Nucleus accumbens (tissue), 56 donors: ENCODE measurements at places on chromosomes 5 and 9.
A peak's percentile ranks its signal among the peaks of the same experiment; 100 is the strongest.

DNA sequence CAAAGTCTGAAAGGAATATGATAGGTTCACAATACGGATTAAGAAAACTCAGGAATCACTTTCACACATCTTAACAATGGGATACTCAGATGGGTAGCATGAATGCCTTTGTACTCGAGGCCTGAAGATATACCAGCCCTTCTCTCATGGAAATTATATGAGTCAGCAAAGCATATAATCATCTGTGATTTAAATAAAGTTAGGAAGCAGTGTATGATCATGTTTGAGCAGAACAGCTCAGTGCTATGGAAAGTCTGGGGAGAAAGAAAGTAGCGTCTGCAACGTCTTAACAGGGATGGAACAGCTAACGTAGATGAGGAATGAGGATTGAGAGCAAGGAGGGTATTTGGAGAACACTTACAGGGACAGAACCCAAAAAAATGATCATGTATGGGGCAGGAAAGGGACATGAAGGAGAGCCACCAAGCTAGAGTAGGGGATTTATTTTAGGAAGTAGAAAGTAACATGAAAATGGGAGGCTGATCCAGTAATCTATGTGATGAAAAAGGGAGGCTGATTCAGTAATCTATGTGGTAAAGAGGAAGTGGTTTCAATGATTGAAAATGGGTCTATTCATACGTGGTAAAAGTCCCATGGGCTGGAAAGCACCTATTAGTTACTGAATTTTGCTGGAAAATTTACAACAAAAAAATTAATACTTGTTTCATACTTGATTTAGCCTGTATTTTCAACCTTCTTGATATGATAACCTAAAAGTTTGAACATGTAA is 85.9 kb downstream of the GNA14 start:
- DNase-seq, result no peak

DNA sequence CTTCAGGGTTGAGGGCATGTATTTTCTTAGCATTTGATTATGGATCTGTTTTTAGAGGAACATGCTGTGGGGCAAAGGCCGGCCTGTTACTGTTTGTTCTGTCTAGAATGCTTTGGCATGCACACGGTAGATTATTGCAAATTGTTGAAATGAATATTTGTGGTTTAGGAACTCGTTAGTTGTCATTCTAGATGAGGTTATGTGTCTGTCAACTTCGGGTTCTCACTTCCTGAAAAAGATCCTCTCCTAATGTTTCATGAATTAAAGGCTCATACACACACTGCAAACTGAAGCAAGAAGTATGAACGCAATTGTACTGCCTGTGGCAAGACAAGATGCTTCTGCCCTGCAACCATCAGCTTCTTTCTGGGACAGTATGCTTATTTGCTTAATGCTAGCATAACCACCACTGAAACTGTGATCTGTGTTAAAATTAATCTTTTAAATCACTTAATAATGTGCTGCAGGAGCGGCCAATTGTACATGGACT is 99.6 kb downstream of the BASP1 start:
- no peak for DNase-seq

DNA sequence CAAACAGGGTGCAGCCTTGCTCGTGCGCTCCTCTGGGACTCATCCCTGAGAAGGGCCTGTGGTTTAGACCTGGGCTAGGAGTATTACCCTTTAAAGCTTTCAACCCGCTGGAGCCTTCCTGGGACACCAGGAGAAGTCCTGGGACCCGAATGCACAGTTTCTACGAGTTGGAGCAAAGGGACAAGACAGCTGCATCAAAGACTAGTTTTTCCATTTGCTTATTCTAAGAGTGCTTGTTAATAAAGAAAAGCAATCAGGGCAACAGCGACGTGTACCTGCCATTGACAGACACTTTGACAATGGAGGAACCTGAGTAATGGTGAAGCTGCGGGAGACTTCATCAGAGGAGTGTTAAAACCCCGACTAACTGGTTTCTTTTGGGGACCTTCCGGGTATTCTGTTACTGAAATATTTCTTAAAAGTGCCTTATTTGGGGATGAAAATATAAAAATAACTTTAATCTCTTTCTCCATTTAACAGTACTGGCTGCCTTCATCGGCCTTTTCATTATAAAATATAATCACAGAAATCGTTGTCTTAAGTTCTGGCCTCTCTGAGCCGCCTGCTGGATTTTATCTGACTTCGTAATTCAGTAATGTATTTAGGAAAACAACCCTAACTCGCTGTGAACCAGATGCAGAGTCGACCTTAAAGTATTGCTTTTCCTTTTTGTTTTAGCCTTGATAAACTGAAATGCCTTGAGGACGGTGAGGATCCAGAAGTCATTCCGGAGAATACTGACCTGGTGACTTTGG is 732 bp downstream of the SNAPC3 start:
- DNase-seq, result no peak

GRCh38 chr9:135906291-135907005 is 898 bp downstream of the CAMSAP1 start:
- DNase-seq, result no peak

- no peak for DNase-seq
Measured at GRCh38 chr9:79579624-79580023, 7.9 kb downstream of the TLE4 start.

DNA sequence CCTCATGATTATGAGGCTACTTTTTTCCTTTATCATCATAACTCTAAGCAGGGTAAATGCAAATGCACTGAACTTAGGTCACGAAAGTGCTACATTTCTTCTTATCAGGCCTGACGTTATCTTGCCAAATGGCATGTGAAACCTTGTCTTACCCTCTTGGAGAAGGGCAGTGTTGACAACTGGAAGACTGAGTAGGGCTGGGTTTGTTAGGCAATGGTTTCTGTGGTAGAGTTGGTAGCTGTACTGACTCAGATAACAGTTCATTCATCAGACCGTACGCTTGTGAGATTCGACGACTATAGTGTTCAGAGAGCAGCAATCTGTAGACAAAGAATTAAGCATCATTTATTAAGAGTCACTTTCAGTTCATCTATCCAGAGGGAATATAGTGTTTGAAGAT is 127.7 kb downstream of the CPLANE1 start:
- no peak for DNase-seq

DNA sequence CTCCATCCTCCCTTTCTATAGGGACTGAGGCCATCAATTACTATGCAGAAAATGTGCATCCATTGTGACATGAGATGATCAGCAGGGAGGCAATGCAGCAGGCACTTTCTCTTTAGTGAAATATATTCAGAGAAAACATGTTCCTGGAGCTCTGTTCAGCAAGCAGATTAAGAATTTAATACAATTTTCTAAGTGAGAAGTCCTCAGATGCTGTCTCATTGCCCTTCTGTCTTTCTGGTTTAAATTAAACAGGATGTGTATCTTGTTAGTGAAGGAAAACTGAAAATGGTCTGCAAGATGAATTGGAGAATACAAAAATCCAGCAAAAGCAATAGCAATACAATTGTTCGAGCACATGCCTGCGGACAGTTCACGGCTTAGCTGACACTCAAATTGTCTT is 445.8 kb upstream of the RIOK2 start:
- no peak for DNase-seq

- no peak for DNase-seq
Measured at GRCh38 chr9:70100362-70100761, 56.7 kb downstream of the MAMDC2 start.

DNA sequence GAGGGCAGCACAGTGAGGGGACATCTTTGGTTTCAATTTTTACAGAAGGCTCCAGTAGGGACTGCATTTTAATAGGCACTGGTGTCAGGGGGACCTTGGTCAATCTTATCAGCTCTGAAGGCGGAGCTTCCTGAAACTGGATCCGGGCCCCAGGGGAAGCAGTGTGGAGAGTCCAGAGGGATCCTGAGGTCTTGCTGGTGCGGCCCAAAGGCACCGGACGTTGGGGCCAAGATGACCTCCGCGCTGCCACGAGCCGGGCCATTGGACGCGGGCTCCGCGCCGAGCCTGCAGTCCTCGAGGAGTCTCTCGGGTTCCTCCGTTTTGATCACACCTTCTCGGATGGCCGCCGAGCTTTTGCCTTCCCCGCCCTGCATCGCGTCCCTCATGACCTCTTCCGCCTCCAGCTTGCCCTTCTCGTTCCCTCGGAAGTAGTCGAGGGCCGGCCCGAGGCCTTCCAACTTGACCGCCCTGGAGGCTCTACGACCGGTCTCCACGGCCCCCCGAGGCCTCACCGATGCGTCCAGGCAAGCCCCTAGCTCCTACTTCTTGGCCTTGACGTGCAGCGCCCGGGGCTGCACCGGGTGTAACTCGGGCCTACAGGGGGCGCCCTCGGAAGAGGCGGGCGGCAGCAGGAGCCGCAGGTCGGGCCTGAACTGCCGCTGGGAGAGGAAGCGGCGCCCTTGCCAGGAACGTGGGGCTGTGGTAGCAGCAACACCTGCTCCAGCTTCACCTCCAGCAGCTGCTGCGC is 18.8 kb downstream of the C5orf52 start:
- no peak for DNase-seq

- DNase-seq, result no peak
Measured at GRCh38 chr5:32583582-32584232, 1.6 kb upstream of the SUB1 start.

DNA sequence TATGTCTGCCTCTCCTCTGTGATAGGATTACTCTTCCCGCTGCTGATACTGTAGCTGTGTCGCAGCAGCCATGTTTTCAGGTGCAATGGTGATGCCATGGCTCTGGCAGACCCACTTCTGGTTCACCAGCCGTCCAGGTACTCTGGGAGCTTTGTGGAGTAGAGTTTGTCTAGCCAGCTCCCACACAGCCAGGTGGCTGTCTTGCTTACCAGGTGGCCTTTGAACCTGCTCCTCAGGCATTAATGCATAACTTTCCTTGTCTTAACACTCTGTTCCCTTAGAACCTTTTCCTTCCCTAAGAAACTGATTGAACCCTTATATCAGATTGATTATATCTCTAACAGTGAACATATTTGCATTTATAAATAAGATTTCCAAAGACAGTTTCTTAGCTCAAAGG is 42.2 kb downstream of the F2RL2 start:
- no peak for DNase-seq

- DNase-seq, result no peak
Measured at GRCh38 chr9:89664010-89664409, 59.2 kb downstream of the GADD45G start.

DNA sequence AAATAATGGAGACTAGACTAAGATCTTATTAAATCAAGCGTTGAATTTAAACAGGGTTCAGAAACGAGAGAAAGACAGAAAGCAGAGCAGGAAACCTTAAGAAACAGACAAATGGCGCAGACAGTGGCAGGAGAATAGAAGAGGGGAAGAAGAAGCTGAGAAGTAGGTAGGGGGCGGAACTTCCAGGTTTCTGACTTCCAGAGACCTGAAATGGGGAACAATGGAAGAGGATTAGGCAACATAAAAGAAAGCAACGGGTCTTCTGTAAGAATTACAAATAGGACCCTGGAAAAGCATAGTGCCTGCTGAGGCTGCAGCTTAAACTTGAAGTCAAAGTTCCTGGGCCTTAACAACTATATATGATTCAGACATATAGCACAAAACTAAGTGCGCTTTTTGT is 101.7 kb downstream of the BNC2 start:
- DNase-seq, result no peak

DNA sequence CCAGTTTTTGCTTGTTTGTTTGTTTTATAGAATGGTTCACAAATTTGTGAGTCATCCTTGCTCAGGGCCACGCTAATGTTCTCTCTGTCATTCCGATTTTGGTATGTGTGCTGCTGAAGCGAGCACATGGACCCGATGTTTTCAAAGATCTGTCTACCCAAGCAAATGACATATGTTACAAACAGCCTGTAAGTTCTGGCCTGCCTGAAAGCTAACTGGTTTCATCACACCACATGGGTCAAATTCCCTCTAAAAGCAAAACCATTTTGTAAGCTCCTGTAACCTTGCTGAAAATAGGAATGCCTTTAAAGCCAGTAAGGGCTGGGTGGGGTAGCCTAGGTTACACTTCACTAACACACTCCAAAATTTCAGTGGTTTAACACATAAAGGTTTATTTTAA is 25.4 kb downstream of the DMRT3 start:
- DNase-seq, result no peak

DNA sequence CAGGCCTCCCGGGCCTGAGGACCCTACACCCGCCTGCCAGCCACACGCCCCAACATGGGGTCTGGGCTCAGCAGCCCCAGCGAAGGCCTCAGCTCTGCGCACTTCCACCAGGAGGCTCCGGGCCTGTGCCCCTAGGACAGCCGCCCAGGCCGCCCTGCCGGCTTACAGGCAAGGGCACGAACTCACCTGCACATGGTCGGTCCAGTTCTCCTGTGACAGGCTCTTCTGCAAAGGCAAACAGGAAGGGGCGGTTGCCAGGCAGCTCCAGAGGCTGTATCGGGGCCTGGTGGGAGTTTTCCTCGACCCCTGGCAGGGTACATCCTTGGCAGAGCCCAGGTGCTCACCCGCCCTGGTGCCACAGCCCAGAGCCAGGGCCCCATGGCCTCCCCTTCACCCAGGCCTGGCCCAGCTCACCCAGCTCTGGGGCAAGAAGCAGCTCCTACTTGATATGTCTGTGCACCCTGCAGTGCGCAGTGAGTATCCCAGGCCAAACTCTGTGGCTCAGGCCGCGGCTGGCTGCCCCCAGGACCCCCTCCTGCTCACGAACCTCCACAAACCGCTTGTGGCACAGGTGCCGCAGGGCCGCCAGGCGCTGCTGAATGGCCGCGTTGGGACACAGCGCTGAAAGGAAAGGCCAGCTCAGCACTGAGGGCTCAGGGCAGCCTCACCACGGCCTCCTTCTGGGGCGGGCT is 52.2 kb upstream of the NRARP start:
- no peak for DNase-seq

DNA sequence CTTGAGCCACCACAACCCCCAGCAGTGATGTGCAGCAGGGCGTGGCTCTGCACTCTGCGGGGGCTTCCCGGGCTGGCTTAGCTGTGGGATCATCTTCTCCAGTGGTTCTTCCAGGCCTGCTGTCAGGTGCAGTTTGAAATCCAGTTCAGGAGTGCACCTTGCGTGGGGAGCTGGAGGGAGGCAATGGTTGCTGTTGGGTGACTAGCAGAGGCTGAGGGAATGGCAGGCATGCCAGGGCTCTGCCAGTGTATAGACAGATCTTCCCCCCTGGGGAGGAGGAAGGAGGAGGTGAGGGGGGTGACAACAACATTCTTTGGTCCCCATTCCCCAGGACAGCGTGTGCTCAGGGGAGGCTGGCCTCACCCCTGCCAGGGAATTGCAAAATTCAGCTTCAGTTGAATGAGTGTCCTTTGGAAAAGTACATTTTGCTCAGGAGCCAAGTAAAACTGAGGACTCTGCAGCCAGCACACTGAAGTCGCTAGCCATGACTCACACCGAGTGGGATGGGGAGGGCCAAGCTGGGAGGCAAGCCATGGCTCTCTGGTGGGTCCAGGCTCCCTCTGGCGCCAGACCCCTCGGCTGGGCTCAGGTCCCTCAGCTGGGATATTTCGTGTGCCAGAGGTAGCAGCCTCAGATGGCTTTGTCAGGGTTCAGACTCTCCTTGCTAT is 35.0 kb downstream of the ERGIC1 start:
- peak; percentile 47 for DNase-seq

GRCh38 chr9:83622939-83623678 is at the start of gene IDNK:
TSS of gene IDNK (plus strand) at chr9:83623143. CDS start at chr9:83623172, 29 bp downstream.
- peak; percentile 65 for DNase-seq

- no peak for DNase-seq
Measured at GRCh38 chr9:68955330-68955729, 58.6 kb downstream of the PRKACG start.

DNA sequence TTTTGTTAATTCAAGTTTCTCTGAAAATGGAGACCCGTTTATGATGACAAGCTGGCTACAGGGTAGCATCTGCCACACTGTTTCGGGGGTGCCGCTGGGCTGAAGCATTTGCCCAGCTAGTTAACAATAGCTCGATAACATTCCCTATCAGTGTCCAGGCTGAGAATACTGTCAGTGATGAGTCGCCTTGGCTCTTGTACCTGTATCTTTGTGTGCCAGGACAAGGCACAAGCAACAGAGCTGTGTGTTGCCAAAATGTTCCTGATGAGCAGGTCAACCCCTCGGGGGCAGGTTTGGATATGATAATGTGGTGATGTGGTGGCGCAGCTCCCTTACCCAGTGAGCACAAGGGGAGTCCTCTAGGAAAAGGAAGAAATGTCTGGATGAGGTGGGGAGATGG is 7.0 kb downstream of the TGFBI start:
- DNase-seq, result no peak
